Activated CD4-positive, alpha-beta T cell treated with anti-CD3 and anti-CD28 coated beads for 24 hours (primary cell): ENCODE measurements at places on chromosomes 3 and 15.

DNA sequence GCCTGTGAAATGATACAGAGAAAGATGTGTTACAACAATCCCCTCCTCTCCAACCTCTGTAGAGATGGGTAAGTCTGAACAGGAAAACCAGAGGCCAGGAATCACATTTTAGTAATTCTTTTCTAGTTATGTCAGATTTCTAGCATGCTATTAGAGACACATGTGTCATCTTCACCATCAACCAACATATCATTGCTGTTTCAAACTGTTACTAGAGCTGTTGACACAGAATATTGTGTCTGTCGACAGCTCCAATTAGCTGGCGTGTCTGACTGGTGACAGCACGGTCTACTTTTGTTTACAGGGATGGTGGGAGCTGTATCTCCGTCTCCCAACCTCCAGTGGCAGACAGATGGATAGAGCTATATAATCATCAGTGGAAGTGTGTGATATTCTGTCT lies 393.2 kb downstream of the SOX2 start:
- DNase-seq, result no peak

GRCh38 chr15:77019521-77020331 lies 24.8 kb downstream of the PSTPIP1 start:
- no peak for DNase-seq

DNA sequence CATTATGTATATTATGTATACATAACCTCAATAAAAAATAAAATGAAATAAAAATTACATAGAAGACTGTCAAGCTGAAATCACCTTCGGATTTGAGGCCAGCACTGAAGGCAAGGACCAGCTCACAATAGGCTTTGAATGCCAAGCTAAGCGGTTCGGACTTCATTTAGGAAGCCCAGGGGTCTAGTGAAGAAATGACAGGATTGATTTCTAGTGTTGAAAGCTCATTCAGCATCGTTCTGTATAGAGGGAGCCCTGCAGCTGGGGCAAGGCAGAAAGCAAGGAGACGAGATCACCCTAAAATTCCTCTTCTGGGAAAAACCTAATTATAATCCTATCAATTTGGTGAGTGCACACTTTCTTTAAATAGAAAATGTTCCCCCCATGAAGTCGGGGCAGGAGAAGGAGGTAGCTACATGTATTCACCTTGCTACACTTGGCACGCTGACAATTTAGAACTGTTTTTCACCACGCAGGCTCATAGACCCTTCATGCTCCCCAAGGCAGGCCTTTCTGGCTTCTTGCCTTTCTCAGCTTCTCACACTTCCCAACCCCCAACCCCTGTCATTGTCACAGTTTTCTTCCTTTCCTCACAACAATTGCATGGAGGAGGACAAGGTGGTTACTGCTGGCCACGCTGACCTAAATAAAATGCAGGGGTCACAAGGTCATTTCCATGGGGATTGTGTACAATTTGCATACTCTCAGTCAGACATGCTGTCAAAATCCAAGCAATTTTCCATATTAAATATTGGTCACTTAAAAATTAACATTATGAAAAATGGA lies 44.4 kb upstream of the SSR3 start:
- DNase-seq, result no peak

DNA sequence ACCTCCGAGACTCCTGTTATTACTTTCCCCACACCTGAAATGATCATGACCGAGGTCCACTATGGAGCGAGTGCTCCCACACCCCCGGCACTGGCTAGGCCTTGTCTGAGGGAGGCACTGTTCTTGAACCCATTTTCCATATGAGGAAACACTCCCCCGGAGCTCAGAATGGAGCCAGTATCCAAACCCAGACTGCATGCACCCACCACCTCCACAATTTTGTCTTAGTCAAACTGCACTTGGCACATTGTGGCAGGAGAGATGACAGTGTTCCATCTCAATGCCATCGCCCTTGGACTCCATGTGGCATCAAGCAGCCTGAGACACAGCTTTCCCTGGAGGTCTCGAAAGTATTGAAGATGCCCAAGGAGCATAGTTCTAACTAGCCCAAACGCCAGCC lies 154.1 kb downstream of the NUP210 start:
- DNase-seq, result no peak

DNA sequence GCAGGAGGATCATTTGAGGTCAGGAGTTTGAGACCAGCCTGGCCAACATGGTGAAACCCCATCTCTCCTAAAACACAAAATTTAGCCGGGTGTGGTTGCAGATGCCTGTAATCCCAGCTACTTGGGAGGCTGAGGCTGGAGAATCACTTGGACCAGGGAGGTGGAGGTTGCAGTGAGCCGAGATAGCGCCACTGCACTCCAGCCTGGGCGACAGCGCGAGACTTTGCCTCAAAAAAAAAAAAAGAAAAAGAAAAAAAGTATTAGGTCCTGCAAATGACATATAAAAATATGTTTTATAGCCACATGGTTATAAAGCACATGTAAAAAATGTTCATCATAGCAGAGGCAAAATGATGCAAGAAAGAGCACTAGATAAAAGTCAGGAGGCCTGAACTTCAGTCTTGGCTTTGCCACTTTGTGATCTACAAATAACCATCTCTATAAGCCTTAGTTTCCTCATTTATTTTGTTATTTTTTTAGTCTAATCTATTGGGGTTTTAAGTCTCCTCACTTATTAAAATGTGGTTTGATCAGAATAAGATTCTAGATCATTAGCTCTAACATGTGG lies 4.9 kb downstream of the SLC12A6 start:
- DNase-seq, result no peak

DNA sequence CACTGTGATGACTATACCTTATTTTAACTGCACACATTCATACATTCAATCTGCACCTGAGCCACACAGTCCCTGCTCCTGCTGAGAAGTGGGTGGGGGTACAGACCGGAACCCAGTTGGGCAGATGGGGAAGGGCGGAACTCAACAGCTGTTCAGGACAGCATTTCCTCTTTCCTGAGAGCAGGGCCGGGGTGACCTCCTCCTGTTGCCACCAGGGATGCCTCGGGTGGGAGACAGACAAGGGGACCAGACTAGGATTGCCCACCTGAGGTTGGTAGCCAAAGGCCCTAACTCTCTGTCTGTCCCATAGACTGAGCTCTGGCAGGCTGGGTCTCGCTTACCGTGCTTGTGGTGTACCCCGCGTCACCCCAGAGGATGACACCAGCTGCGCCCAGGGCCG lies 3.9 kb downstream of the HYAL2 start:
- no peak for DNase-seq

GRCh38 chr15:79434361-79434760 lies 2.2 kb downstream of the MINAR1 start:
- DNase-seq, result no peak

- no peak for DNase-seq
Measured at GRCh38 chr3:34020726-34021680, 222.6 kb downstream of the PDCD6IP start.

GRCh38 chr3:4138150-4138785 lies 164.9 kb upstream of the SETMAR start:
- DNase-seq, result no peak

- DNase-seq, result no peak
Measured at GRCh38 chr3:27345493-27345892, 23.7 kb downstream of the NEK10 start.

GRCh38 chr3:106342386-106342785 lies 473.6 kb upstream of the CBLB start:
- DNase-seq, result no peak

- DNase-seq, result no peak
Measured at GRCh38 chr3:129333891-129334290, 55.2 kb downstream of the HMCES start.

GRCh38 chr3:30324587-30324986 lies 281.8 kb upstream of the TGFBR2 start:
- DNase-seq, result no peak

DNA sequence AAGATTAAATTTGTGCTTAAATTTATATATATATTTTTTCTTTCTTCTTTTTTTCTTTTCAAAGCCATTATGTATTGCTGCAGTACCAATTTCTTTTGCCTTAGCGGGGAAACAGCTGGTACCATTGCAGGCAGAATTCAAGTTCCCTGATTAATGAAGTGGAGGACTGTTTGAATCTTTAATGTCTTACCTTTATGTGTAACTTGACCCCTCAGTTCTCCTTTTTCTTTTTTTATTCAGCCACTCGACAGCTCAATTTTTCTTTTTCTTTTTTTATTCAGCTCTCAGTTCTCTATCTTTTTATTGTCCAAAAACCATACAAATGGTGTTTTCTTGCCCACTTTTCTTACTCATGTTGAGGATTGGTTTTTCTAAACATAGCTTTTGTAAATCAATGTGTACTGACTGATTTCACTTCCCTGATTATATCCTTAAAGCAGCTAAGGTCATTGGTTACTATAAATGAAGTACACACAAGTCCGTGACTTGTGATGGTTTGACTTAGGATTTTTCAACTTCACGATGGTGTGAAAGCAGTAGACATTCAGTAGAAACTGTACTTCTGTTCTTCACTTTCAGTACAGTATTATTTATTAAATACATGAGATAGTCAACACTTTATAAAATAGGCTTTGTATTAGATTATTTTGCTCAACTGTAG lies 22.8 kb downstream of the ATP2C1 start:
- DNase-seq, result no peak
